ENCODE measurements at places on chromosomes 3 and 15.
A peak's percentile ranks its signal among the peaks of the same experiment; 100 is the strongest.

GRCh38 chr3:143002083-143002712, 828 bp downstream of the U2SURP start:
- DNase-seq, result no peak

DNA sequence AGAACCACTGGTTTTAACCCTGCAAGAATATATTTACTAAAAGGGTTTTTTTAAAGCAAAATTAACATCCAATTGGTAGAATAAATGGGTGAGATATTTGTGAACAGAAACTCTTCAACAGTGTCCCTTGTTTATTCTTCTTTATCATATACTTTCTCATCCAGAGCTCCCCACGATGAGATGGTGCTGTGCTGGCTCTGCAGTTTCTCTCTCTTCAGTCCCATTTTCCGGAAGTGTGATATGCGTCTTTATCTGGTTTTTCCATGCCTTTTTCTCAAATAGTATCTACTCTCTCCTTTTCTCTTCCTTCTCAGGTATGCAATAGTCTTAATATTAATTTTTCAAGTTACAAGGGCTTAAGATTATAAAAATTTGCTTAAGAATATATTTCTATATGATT, 1.5 kb downstream of the EAF2 start:
- DNase-seq, result no peak

- no peak for DNase-seq
Observed at GRCh38 chr3:152714507-152714906, 120.4 kb upstream of the P2RY1 start.

DNA sequence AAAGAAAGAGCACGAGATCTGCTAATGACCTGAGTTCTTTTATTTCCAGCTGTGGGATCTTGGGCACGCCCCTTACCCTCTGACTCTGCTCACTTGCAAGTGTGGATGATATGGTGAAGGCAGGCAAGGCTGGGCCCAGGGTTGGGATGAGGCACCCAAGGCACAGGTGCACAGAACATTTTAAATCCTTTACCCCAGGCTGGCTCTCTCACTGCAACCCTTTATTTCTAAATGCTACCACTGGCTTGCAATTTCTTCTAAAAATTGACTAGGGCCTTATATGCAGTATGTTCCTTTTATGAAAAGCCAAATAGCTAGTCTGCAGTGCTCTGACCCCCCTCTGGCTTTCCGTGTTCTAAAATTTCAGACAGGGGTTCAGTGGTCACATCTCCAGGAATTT, 237.7 kb downstream of the VPS13C start:
- no peak for DNase-seq

- peak; percentile 82 for DNase-seq
Observed at GRCh38 chr3:146161663-146162002, 649 bp upstream of the PLOD2 start.

- no peak for DNase-seq
Observed at GRCh38 chr3:175526609-175527280, 667.6 kb downstream of the NAALADL2 start.

- DNase-seq, result peak; percentile 59
Observed at GRCh38 chr3:184601576-184602371, 40.2 kb downstream of the EPHB3 start.

DNA sequence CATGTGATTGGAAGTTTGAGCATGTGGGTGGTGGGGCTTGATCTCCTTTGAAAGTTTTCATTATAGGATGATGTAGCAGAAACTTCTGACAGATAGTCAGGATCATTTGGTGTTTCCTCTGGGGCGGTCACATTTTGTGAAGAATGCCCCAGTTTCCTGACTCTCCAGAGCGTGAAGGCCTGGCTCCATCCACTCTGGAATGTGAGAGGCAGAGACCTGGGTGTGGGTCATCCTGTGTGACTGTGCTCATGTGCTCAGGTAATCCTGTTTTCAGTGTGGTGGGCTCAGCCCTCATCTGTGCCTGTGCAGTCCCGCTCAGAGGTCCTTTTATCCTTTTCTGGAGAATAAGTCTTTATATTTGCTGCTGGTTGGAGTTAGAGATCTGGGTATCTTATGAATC, 81.0 kb downstream of the RGMA start:
- no peak for DNase-seq

GRCh38 chr3:42012383-42012934, 50.6 kb upstream of the ULK4 start:
- no peak for DNase-seq

GRCh38 chr3:133945381-133946095, 49.9 kb upstream of the RAB6B start:
- DNase-seq, result peak; percentile 14

DNA sequence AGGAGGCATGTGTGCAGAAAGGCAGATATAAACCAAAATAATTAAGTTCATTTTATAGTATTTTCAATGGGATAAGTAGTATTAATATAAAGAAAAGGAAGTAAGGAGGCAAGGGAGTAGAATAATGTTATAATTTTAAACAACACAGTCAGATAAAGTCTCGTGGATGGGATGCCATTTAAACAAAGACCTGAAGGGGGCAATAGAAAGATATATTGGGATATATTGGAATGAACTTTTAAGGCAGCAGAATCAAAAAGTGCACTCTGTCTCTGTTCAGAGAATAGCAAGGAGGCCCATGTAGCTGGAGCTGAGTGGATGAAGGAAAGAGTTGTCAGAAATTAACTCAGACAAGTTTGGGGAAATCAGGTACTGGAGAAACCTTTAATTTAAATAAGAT, 158.7 kb downstream of the CGGBP1 start:
- DNase-seq, result no peak
